ENCODE measurements at places on chromosomes 5 and 9.

DNA sequence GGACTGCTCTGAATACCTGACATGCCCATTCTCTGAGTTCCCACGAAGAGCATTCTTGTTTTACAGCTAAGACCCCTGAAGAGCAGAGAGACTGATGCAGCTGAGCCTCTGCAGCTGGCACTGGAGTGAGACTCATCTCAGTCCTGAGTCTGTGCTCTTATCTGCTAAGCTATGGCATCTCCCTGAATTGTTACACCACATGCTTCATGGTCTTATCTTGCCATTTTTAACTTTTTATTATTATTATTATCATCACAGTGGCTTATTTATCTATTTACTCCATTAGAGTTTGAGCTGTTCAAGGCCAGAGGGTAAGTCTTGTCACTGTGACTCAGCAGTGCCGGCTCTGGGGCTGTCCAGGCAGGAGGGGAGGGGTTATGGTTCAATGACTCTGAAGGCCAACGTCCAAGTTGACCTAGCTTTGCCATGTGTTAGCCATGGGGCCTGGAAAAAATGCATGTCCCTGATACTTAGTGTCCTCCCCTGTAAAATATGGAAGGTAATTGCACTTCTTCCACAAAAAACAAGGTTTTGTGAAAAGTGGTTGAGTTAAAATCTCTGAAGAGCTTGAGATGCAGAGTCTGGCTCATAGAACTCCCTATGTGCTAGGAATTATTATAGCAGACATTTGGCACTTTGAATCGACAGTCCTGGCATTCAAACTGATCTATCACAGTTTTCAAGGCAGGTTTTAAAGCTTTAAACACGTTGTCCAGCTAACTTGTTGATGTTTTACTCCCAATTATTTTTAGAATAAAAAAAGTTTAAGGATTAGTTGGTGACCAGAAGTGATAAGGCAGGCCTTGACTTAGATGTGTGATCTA, 94.6 kb downstream of the ALDH1A1 start:
- DNase-seq: no peak

DNA sequence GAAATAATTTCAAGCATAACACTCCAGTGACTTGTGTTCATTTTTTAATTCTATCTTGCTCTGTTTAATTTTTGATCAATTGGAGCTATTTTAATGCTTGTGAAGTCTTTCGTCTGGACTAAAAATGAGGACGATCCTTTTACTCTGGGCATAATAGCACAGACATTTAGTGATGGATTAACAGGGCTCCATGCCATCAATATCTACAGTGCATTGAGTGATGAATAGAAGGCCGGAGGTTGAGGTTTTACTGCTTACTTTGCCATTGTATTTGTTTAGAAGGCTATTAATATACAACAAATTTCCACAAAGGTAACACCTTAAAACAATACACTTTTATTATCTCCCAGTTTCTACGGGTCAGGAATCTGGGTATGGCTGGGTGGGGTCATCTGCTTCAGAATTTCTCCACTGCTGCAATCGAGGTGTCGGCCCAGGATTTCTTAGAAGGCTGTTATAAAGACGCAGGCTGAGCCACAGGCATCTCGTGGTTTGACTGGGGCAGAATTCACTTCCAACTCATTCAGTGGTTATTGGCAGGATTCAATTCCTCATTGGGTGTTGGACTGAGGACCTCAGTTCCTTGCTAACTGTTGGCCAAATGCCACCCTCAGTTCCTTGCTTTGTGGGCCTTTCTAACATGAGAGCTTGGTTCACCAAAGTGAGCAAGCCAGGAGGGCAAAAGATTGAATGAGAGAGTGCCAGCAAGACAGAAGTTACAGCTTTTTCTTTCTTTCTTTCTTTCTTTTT, 265.4 kb upstream of the VLDLR start:
- no peak for DNase-seq

GRCh38 chr9:136832581-136832980, 9.7 kb upstream of the AJM1 start:
- DNase-seq: no peak

GRCh38 chr5:74169701-74170100, 470.8 kb downstream of the ENC1 start:
- DNase-seq: no peak

- no peak for DNase-seq
Measured at GRCh38 chr9:1913631-1914330, 101.4 kb upstream of the SMARCA2 start.

- DNase-seq: no peak
Measured at GRCh38 chr5:151179489-151179840, 21.9 kb upstream of the ANXA6 start.

GRCh38 chr5:90461288-90461687, 13.3 kb downstream of the MBLAC2 start:
- no peak for DNase-seq

DNA sequence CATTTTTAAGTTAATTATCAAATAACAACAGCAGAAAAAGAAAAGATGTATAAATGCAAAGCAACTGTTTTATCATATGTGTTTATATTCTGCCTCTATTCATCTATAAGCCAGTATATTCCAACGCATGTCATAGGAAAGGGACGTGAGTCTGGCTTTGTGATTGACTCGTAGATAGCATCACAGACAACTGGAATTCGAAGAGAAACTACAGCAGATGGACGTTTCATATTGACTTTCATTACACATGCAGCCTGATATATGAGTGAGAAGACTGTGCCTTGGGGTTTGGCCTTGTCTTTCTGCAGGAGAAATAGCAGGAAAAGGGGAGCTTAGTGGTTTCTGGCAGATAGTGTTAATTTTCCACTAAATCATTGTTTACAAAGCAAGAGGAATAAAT, 1111.9 kb downstream of the MAT2B start:
- no peak for DNase-seq

GRCh38 chr5:157571357-157571827, 4.2 kb downstream of the ADAM19 start:
- DNase-seq: no peak

DNA sequence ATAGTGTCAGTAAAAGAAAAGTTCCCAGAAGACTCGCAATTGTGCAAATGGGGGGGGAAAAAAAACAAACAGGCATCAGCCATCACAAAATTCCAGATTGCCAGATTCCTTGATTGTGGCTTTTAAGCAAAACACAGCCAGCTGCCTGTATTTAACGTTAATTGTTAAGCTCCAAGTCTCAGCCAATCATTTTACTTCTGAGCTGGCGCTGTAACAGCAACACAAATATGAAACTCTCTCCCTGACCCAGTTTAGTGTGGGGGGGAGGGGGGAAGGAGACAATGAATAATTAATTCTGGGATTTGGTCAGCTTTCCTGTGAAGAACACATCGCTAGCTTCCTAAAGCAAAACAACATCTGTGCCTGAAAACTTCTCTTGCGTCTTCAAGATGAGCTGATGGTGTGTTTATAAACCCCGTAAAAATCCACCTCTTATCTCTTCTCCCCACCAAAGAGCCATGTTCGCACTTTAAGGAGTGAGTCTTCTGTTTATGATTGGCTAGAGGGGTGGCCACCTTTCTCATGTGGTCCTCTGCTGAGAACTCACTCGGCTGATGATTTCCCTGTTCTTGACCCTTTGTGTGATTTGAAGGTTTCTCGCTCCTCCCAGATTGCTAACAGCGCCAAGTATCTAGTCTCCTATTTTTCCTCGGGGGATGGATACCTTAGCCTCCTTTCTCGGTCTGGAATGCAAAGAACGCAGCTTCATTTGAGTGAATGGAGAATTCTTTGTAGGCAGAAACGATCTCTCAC, 160.2 kb upstream of the DAPK1 start:
- DNase-seq: peak; percentile 80

- no peak for DNase-seq
Measured at GRCh38 chr9:7973123-7973522, 173.5 kb upstream of the DMAC1 start.

- DNase-seq: no peak
Measured at GRCh38 chr5:103410172-103410571, 151.6 kb downstream of the MACIR start.

GRCh38 chr5:156446526-156446925, 119.6 kb downstream of the SGCD start:
- no peak for DNase-seq

- DNase-seq: no peak
Measured at GRCh38 chr5:114148253-114148652, 213.6 kb upstream of the KCNN2 start.

DNA sequence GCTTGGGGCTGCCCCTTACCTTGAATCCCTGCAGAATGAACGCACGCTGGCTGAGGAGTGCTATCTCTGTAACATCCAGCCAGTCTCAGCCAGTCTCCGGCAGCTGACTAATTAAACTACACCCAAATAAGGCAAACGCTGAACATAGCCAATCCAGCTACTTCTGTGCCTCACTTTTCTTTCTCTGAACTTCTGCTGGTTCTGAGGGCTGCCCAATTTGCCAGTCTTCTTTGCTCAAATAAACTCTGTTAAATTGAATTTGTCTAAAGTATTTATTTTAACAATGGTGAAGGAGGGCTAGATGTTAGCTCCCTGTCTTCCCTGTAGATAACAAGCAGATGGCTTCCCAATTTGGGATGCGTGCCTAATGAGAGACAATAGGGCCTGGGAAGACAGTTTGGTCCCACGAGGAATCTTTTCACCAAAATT, 154.0 kb upstream of the NFIL3 start:
- DNase-seq: no peak

DNA sequence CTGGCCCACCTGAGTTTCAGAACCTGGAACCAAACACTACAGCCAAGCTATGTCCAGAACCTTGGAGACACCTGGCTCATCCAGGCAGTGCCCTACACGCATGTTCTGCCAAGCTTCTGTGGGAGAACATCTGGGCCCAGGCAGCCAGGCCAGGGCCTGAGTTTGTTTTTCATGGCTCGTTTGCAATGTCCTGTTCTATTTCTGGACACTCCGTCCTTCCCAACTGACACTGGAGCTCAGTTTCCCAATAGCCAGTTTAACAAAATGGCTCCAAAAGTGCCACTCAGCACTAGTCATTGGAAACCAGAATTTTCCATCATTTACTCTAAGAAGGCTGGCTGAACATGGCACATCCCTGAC, 38.6 kb downstream of the SH3RF2 start:
- no peak for DNase-seq

DNA sequence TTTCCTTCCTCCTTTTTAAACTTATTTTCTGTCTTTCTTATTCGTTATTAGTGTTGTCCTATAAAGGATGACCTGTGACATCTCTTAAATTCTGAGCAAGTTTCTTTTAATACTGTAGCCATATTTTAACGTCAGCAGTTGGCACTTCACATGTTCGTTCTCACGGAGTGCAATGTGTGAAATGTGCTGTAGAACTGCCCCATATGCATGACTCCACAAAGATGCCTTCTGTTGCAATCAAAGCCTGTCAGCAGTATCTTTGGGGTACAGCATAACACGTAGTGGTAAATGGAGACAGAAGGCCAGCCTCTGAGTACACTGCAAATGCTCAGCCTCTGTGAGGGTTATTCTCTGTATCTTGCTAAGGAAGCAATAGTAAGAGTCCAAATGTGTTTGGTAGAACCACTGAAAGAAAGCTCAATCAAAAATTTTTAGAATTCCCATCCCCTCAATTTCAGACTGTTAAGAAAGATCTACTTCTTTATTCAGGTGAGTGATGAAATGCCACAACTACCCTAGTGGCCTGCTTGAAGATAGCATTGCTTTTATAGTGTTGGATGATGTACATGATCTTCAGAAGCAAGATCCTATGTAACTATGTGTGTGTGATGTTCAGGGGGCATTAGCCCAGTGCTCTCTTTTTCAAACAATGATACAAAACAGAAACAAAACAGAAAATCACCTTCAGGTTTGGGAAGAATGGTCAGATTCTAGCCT, 277.7 kb downstream of the TMEM167A start:
- DNase-seq: no peak

DNA sequence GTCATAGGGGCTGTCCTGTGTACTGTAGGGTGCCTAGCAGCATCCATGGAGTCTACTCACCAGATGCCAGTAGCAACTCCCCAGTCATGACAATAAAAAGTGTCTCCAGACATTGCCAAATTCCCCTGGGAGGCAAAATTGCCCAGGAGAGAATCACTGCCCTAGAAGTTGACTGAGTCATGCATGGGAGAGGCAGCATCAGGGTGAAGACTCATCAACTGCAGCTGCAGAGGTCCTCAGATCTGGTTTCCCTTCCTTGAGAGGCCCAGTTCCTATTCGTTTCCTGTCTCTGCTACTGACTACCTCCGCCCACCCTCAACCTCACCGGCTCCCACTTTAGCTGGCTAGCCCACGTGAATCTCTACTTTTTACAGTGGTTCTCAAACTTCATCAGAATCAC, 88.6 kb upstream of the AGXT2 start:
- no peak for DNase-seq

- no peak for DNase-seq
Measured at GRCh38 chr5:10343486-10343885, 10.0 kb upstream of the MARCHF6 start.

DNA sequence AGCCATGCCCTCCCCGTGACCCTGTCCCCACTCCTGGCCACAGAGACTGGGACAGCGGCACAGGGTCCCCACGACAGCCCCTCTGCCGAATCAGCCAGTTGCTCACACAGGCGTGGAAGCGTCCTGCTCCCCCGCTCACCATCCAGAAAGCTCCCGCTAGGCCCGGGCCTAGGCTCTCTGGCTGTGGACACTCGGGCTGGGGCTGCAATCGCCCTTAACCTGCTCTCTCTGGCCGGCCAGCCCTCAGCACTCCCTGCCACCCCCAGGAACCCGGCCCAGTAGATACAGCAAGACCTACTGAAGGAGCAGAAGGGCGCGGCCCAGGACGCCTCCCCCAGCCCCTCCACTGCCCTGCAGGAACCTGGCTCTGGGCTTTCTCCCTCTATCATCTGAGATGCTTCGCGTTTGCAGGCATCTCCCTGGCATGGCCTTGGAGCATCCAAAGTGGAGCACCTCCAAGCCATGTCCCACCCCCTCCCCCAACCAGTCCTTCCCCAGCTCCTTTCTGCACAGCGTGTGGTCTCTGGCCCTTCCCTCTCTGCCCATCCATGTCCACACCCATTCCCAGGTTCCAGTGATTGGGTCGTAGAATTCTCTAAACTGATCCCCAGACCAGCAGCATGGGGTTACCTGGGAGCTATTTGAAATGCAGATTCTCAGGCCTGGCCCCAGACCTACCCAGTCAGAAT, 113.7 kb upstream of the LMX1B start:
- peak; percentile 47 for DNase-seq

GRCh38 chr5:176587398-176587797, 22.6 kb downstream of the GPRIN1 start:
- no peak for DNase-seq

GRCh38 chr9:38108326-38108725, 39.3 kb upstream of the SHB start:
- no peak for DNase-seq

- DNase-seq: no peak
Measured at GRCh38 chr9:122339579-122339978, 31.2 kb upstream of the PTGS1 start.

- no peak for DNase-seq
Measured at GRCh38 chr5:68384936-68385594, 169.5 kb downstream of the PIK3R1 start.

GRCh38 chr5:61347080-61347479, 15.0 kb downstream of the ZSWIM6 start:
- no peak for DNase-seq

- no peak for DNase-seq
Measured at GRCh38 chr9:78292716-78293497, 4.0 kb upstream of the PSAT1 start.

DNA sequence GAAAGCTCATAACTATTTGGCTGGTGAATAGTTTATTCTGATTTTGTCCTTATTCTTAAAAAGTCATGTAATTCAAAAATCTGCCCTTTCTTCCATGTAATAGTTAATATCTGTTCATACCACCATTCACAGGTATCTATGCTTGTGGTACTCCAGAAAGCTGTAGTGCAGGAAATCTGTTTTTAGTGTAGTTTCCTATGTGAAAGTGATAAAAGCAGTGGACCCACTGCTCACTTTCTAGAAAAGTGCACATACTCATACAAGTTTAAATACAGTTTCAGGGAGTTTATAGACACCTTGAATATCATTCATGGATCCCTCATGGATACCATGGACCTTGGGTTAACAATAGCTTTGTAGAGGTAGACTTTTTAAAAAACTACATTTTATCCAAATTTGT, 20.2 kb downstream of the PBX3 start:
- DNase-seq: no peak

Measured in iPS DF 19.7 (cell line).